ENCODE measurements at places on chromosomes 5 and 9.
A peak's percentile ranks its signal among the peaks of the same experiment; 100 is the strongest.

GRCh38 chr5:25064306-25064705, 419.5 kb upstream of the CDH10 start:
- no peak for DNase-seq

- DNase-seq, result no peak
These were observed 137.6 kb upstream of the LPCAT1 start for GRCh38 chr5:1661311-1661710.

- DNase-seq, result no peak
These were observed 1.3 kb upstream of the PLPPR1 start for GRCh38 chr9:101027236-101027635.

DNA sequence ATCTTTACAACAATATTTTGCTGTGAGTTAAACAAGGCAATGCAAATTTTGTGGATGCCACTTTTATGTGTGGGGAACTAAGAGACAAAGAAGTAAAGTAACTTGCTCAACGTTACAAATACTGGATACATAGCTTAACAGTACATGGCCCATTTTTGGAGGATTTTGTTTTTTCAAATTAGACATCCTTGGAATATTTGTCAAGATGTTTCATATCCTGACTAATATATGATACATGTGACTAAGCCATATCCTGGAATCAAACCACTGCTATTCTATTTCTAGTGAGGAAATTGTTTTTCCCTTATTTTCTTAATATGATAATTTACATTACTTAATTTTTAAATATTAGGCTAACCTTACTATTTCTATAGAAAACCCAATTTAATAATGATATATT, 529.8 kb downstream of the DMRTA1 start:
- DNase-seq, result peak; percentile 1

DNA sequence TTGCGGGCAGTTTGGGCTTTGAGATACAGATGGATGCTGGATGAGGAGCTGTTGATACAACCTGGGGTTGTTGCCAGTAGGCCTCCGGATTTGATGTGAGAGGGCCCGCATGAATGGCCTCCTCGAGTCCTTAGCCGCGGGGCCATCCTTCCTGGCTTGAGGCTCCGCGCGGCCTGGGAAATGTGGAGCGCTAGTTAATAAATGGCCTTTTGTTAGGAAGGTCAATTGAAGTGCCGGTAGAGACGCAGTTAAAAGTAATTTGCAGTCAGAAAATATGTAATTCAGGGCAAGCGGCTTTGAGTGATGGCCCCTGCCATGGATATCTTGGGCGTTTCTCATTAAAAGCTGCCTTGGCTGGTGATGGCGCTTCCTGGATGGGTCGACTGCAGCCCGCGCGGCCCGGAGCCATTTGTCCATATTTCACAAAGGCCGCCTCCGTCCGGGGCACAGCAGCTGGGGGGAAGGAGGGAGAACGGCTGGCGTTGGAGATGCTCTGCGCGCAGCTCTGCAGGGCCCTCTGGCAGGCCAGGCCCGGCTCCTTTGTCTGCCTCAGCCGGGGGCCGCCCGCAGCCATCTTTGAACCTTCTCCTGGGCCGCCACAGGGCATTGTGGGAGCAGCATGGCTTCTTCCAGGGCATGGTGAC, 11.2 kb downstream of the MVB12B start:
- DNase-seq, result no peak

DNA sequence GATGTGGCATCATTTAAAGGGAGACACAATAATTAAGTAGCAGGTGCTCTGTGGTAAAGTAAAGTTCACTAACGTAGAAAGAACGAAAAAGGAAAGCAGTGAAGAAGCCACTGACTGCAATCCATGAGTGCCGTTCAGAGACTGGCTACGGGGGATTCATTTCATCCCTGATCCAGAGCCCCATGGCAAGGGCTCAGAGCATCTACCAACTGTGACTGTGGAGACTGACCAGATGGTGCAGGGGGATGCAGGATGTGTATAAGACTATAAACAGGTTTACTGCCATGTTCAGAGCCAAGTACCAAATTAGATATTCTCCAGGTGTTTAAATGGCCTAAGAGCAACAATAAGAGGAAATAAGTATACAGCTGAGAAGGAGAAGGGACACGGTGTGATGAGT, 47.7 kb downstream of the MARCHF11 start:
- DNase-seq, result no peak

- DNase-seq, result no peak
These were observed 98.3 kb upstream of the PHYKPL start for GRCh38 chr5:178330791-178331404.

DNA sequence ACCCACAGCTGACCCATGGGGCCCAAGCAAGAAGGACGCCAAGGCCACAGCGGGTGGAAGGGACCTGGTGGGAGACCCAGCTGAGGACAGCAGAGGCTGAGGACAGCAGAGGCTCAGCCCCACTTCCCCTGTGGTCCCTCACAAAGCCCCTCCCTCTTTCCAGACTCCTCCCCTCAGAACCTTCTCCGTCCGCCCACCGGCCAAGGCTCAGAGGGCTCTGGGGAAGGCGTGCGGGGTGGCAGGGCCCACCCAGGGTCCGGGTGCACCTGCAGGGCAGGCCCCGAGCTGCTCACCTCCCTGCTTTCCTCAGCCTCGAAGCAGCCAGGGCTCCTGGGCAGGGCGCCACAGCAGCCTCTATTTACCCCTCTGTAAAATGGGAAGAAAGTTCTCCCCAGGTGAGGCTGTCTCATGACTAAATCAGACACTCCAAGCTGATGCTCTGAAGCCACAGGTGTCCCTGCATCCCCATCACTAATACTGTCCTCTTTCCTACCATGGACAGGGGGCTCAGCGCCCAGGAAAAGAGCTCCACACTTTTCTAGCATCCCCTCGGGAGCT, 137.9 kb upstream of the PPP1R26 start:
- no peak for DNase-seq

DNA sequence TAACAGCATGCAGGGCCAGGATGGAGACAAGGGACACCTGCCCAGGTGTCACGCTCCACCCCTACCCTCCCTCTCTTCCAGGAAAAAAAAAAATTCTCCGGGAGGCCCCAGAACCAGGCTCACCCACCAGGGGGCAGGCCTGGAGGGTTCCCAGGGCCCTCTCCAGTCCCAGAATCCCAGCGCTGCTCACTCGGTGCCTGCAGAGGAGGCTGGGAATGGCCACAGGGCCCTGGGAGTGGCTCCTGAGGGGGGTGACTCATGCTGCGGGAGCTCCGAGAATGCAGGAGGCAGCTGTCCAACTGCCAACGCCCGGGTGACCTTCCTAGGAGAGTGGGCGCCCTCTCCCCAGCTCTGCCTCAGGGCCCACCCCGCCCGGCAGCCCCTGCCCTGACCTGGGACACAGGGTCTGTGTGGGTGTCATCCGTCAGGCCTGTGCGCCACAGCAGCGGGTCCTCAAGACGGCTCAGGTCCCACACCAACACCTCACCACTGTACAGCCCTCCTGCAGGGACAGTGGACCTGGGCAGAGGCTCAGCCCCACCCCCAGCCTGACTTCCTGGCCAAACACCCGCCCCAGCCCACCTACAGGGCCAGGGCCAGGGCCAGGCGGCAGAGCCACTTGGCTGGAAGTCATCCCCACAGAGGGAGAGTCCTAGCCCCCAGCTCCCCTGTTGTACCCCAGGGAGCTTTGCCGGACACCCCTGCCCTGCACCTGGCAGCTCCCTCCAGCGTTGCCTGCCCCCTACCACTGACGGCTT, 21.2 kb downstream of the DYNC2I2 start:
- peak; percentile 92 for DNase-seq

GRCh38 chr9:128555180-128555721, 2.9 kb downstream of the SPTAN1 start:
- peak; percentile 84 for DNase-seq

- no peak for DNase-seq
These were observed 633.5 kb downstream of the DTWD2 start for GRCh38 chr5:118354797-118355196.

DNA sequence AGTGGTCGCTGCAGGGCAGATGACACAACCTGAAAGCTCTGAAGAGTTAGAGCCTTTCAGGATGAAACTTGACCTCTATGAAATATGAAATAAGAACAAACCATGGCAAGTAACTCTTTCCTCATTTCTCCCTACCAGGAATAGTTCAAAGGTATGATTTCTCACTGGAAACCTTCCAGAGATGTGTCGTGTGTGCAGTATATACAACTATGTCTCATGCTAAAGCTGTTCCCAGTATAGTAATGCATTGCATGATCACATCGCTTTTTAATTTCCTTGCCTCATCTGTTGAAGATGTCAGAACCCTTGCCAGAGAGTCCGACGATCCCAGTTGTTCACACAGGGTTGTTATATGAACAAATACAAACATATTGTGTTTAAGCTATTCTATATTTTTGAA, 45.8 kb upstream of the RGMB start:
- no peak for DNase-seq

DNA sequence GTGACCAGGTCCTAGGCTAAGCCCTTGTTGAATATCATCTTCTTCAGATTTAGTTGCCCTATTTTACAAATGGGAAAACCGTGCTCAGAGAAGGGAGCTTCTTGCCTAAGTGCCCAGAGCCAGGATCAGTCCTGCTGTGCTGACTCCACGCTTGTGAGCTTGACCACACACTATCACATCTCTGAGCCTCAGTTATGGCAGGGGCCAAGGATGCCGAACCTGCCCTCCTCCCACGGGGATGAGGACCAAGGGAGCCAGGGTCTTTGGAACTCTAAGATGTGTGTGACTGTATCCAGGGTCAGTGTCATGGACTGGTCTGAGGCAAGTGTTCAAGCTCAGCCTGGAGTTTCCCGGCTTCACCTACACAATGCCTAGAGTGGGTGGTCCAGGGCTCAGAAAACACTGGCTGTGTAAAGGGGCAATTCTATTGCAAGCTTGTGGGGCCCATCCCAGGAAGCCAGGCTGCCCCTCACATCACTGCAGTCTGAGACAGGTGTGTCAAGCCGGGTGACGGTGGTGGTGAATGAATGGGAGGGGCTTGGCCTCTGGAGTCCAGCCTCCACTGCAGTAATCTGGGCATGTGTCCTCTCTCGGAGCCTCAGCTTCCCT, 235.7 kb downstream of the PBX3 start:
- DNase-seq, result no peak

GRCh38 chr9:119322184-119322583, 47.1 kb downstream of the BRINP1 start:
- peak; percentile 16 for DNase-seq

DNA sequence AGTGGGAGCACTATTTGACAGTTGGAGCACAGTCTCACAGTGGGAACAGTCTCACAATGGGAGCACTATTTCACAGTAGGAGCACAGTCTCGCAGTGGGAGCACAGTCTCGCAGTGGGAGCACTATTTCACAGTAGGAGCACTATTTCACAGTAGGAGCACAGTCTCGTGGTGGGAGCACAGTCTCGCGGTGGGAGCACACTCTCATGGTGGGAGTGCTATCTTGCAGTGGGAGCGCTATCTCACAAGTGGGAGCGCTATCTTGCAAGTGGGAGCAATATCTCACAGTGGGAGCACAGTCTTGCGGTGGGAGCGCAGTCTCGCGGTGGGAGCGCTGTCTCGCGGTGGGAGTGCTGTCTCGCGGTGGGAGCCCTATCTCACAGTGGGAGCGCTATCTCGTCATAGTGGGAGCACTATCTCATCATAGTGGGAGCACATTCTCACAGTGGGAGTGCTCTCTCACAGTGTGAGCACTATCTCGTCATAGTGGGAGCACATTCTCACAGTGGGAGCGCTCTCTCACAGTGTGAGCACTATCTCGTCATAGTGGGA, 56.1 kb downstream of the MED10 start:
- no peak for DNase-seq

DNA sequence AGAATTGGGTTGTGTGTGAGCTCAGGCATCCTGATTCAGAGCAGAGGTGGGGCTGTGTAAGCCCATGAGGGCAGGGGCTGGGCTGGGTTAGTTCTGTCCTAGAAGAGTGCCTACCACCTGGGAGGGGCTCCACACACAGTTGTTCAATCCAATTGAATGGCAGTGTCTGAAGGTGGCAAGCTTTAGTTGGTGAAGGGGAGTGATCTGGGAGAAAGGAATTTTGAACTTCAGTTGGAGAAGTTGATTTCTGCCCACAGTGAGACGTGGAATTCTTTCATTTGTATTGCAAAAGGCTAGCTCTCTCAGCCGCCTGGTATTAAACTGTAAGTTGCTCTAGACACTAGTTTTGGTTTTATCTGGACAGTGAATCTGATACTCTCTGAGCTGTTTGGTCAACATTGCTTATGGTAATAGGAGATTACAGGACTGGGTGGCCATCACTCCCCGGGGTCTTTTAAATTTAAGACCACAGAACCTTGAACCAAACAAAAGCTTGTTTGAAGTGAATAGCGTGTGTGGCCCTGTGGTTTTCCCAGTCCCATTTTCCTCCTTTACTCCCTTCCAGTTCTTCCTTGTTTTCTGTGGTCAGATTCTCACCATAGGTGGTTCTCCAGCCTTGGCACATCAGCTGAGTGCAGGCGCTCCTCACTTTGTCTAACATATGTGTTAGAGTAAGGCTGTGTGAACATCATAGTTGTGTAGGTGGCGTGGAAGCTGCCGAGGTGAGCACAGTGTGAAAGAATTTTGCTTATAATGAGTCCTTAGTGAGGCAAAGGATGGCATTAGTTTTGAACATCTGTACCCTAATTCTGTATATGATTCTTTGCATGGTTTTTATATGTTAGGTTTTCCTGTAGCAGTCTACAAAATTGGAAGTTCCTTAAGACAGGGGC, 78.0 kb downstream of the ARHGAP26 start:
- DNase-seq, result peak; percentile 66

GRCh38 chr5:32443145-32443540, 1.4 kb downstream of the ZFR start:
- peak; percentile 51 for DNase-seq

DNA sequence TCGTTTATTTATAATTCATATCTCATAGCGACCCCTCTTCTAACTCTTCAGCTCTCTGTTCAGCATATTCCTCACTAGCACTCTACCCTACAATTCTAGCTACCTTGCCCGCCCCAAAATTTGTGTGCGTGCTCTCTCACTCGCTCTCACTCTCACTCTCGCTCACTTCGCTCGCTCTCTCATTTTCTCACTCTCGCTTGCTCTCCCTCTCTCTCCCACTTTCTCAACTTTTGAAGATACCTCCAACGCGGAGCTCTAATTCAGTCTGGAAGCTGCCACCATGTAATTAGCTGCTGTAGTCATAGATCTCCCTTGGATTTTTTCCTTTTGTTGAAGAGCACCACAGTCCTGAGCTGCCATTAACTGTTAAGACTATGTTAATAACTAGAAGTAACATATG, 30.4 kb downstream of the GPR21 start:
- DNase-seq, result no peak

GRCh38 chr5:59648949-59649921, 244.3 kb downstream of the PDE4D start:
- peak; percentile 63 for DNase-seq

Measured in iris pigment epithelial cell (primary cell).